Mononuclear cell (primary cell): ENCODE measurements at places on chromosomes 2 and 18. TPM values are rescaled to one million over a fixed set of nuclear protein-coding genes. Genes with fewer than 3 reads are reported as not detected.

Gene MAB21L4
- not detected for total RNA-seq

Gene FIGN
- not detected for total RNA-seq

Gene SLC5A7
- total RNA-seq, result under 0.01 TPM

Gene C1GALT1C1L
- total RNA-seq, result not detected

Gene USP34
- total RNA-seq, result 159 TPM

Gene GAD1
- not detected for total RNA-seq

Gene REG3G
- not detected for total RNA-seq

Gene ZSWIM2
- total RNA-seq, result not detected

Gene CIB4
- not detected for total RNA-seq

Gene RNF103
- 65.9 TPM for total RNA-seq

Gene SAP130
- total RNA-seq, result 9.0 TPM

Gene ARHGAP25
- total RNA-seq, result 28.2 TPM

Gene MCFD2
- 31.3 TPM for total RNA-seq

Gene IL1R2
- total RNA-seq, result 1.4 TPM

Gene TUBA3D
- total RNA-seq, result not detected

Gene PAX8
- total RNA-seq, result 0.31 TPM

Gene NETO1
- total RNA-seq, result 1.5 TPM

Gene KIF1A
- total RNA-seq, result not detected

Gene ALLC
- total RNA-seq, result not detected

Gene SERPINB2
- total RNA-seq, result 143 TPM

Gene CCDC141
- 33.9 TPM for total RNA-seq

Gene MC5R
- not detected for total RNA-seq

Gene LHCGR
- total RNA-seq, result not detected

Gene MAP2
- 0.73 TPM for total RNA-seq
